ENCODE measurements at places on chromosomes 7 and 10.

DNA sequence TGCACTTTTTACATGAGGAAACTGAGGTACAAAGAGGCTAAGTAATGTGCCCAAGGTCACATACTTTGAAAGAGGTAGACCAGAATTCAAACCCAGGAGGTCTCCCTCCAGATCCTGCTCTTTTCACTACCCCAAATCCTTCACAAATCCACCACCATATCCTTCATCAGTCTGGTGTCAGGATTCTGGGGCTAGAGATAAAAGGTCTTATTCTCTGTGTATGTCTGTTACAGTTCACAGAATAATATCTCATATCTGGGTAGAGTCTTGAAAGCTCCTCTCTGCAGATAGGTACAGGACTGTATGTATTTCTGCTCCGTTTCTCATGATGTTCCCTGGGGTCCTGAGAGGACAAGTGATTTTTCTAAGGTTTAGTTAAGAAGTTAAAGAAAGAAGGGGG lies 4.9 kb downstream of the PIK3CG start:
- DNase-seq = no peak

DNA sequence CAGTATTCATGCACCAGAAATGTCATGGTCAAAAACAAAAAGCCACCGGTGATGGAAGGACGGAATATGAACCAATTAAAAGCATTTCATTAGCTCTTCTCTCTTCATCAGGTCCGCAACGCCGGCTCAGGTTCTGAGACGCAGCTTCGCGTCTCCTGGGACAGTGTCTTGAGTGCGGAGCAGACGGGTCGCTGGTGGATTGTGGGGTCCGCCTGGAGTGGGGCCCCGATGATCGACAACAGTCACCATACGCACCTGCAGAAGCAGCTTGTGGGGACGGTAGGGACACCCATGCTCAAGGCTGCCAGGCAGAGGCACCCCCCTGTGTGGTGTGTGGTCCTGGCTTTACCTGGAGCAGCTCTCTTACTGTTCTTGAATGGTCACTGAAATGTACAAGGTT lies 13.4 kb downstream of the NOM1 start:
- DNase-seq = no peak

DNA sequence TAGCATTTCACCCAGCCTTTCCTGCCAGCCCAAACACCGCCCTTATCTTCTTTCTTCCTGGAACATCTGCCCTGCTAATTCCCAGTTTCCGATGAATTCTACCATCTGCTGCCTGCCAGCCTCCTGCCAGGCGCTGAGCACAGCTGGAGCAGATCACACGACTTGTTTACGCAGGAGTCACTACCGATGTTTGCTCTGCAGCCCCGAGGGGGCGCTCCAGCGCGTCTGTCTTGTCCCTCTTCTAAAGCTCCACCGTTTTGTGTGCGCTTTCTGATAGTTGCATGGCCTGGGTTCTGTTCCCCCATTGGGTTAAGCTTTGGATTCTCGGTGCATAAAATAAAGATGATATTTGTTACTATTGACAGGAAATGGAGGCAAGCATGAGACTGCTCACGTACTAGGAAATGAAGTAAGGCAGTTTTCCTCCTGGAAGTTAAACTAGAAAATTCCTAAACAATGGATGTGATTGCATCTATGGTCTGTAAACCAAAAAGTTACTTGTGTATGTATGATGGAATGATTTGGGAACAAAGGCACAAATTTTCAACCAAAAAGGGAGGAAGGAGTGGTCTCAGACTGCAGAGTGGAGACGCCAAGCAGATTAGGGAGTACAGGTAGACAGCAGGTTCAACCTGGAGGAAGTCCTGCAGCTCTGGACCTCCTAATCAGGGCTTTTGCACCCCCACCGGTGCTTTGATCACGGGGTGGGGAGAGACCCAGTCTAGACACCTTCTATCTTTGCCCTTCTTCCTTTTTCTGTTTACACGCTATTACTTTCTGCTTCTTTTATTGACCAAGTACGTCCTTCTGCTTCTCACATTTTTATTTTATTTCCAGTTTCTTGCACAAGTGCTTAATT lies 2.2 kb upstream of the RBM17 start:
- DNase-seq = peak; percentile 27

- no peak for DNase-seq
These were observed 103.0 kb downstream of the SORCS3 start for GRCh38 chr10:104744052-104744451.

DNA sequence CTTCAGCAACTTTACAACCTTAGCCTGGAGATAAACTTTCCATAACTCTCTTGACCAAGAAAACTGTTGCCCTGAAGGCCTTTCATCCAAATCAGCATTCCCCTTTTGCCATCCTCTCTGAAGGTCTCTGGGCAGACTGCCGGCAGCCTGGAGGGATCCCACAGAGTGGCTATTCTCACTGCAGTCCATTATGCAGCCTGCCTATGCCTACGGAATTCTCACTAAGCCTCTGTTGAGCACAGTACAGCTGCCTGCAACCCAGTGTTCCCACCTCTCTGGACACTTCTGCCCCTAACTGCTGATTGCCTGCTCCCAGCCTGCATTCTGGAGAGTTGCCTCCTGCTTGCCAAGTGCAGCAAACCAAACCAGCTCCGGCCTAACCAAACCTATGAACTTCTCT lies 548.9 kb upstream of the STEAP1 start:
- DNase-seq = no peak

- DNase-seq = no peak
These were observed 108.6 kb downstream of the RAB11FIP2 start for GRCh38 chr10:117938104-117938503.

DNA sequence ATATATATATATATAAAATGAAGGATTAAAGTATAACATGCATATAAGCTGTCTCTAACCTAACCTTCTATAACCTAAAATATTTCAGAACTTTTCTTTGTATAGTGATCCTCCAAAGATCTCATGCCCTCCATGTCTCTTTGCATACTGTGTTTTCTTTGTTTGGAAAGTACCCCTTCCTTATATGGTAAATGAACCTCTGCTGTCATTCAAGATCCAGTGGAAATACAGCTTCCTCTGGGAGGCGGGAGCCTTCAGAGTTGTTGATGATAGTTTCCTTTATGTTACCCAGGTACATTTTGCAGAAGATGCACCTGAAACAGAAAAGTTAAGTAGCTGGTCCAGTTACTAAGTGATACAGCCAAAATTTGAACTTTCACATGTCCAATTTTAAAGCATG lies 233.3 kb upstream of the FOXP2 start:
- DNase-seq = no peak

GRCh38 chr10:102738692-102739121 lies 5.0 kb upstream of the WBP1L start:
- DNase-seq = no peak

DNA sequence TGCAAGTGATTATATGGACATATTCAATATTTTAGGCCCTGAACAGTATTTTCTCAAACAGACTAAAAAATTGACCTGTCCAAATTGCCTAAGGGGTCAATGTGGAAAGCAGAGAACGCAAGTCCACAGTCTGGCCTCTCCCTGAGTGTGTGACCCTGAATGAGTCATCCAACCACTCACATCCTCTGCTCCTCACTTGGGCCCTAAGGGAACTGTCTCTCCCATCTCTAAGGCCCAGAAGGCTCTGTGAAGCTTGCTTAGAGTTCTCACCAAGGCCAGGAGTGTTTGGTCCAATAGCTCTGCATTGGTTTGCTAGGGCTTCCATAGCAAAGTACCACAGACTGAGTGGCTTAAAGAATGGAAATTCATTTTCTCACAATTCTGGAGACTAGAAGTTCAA lies 155.1 kb downstream of the LSM5 start:
- DNase-seq = no peak

DNA sequence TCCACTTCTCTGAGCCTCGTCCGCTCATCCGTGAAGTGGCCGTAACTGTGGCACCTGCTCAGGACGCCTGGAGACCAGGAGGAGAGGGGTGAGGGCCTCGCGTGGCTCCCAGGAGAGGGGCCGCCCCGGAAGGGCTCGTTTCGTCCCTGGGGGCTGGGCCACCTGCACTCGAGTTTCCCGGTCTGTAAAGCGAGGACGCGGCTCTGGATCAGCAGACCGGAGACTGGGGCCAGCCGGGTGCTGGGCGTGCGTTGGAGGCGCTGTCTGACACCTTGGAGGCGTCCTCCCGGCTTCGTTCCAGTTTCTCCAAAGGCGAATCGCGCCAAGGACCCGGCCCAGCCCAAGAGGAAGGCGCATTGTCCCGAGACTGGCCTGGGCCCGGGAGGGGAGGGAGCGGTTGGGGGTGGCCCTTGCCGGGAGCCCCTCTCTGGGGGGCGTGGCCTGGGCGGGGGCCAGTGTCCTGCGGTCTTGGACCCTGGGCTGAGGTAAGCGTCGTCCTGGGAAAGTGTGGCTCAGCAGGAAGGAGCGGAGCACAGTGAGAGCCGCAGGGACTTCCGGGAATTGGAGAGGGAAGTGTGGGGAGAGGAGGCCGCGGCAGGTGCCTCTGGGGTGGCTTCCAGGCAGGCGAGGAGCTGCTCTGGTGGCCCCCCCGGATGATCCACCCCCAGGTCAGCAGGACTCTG lies 89.6 kb downstream of the FOXL3 start:
- no peak for DNase-seq

DNA sequence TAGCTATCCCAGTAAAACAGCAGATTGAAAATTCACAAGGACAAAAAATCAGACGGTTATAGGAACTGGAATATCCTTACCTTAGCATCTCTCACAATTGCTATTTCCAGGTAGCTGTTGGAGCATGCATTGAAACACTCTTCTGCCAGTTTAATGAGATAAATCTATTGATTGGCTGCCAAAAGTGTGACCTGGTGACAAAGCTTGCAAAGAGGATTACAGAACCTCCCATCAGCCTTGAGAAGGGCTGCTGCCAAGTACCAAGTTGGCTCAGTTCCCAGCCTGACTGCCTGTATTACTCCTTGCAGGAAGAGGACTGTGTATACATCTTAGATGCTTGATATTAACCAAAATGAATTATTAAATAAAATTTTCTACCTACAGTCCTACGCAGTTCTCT lies 5.1 kb downstream of the PRLHR start:
- DNase-seq = no peak

GRCh38 chr10:75904499-75905283 lies 473.3 kb downstream of the LRMDA start:
- no peak for DNase-seq

GRCh38 chr10:14536241-14537213 lies 205.8 kb upstream of the FRMD4A start:
- peak; percentile 14 for DNase-seq

DNA sequence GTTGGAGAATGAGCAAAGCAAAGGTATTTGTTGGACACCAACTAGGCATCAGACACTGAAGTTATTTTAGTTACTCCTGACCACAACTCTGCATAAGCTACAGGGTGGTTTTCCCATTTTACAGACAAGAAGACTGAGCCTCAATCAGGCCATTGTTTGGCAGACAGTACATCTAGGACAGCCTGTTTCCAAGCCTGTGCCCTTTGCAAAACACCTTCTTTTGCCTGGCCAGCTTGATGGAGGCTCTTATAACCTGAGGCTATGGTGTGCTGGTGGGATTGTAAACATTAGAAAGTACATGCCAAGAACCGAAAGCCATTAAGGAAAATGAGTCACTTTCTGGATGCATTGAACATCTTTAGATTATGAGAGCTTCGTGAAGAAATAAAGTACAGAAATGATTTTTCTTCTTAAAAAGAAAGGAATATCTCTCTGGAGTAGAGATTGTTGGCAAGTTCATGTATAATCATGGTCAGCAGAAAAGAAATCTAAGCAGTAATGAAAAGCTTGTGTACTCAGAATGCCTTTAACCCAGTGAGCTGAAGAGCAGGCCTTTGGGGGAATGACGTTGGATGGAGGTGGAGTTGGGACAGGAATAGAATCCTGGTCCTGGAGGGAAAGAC lies 140.6 kb downstream of the KIAA1217 start:
- DNase-seq = no peak

GRCh38 chr7:94052398-94053180 lies 48.4 kb upstream of the BET1 start:
- no peak for DNase-seq

- no peak for DNase-seq
These were observed 450.2 kb upstream of the GALNT17 start for GRCh38 chr7:70681469-70682350.

- no peak for DNase-seq
These were observed 636.5 kb downstream of the GALNT17 start for GRCh38 chr7:71768450-71768849.

GRCh38 chr10:26408858-26409494 lies 29.2 kb upstream of the APBB1IP start:
- DNase-seq = no peak

DNA sequence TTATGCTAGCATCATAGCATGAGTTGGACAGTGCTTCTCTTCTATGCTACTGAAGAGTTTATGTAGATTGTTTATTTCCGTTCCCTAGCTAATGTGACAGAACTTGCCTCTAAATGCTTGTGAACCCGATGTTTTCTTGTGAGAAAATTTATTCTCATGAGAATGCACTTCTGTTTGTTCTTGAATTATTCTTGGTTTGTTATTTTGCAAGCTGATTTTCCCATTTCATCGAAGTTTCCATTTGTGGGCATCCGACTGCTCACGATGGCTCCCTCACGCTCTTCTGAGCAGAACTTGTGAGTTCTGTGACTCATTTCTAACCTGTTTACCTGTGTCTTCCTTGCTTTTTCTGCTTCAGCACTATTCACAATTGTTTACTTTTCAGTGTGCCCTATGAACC lies 59.9 kb downstream of the WDFY4 start:
- DNase-seq = no peak

- DNase-seq = no peak
These were observed 350.2 kb downstream of the TYW1 start for GRCh38 chr7:67346876-67347275.

DNA sequence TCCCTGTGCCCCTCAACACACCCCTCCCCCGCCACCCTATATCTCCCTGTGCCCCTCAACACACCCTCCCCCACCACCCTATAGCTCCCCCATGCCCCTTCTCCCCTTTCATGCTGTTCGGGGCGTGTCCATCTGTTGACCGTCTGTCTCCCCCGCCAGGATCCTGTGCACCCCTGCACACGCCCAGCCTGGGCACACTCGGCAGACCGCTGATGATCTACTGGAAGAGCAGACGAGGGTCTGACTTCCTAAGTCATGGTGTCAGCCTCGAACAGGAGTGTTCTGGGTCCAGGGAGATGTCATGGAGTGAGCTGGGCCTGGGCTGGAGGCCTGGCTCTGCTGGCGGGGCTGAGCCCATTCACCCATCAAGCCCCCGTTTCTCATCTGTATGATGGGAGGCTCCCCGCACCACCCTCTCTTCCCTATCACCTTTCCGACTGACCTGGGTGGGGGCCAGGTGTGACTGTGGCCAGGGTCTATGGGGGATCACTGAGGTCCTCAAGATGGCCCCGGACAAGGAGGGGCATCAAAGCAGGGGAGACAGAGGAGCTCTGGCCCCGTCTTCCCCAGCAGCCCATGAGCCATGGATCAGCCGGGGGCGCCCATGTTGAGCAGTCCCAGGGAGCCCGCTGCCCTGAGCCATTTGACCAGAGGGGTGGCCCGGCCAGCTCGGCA lies 48.3 kb downstream of the PDGFA start:
- no peak for DNase-seq
